Breast epithelium (tissue), 4 donors: ENCODE measurements at places on chromosomes 6 and 20.

GRCh38 chr6:6997263-6998193 lies 110.2 kb upstream of the RREB1 start:
- DNase-seq = no peak

GRCh38 chr6:143642403-143642802 lies 35.4 kb upstream of the PHACTR2 start:
- no peak for DNase-seq

DNA sequence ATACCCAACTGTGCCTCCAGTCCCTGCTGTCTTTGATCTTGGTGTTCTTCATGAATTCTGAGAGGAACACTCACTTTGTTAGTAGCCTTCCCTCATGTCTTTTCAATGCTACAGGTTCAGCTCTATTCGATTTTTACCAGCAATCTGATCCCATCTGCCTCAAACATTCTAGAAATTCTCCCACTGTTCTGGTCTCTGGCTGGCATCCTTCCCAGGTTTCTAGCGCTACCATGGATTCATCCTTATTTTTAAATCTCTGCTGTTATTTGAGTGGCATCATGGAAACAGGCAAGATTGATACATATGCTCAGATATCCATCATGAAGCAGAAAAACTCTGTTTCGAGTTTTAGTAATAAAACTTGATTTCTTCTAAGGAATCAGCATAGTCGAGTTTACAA lies 94.8 kb downstream of the GRM1 start:
- no peak for DNase-seq

- no peak for DNase-seq
These were observed 9.5 kb downstream of the C20orf202 start for GRCh38 chr20:1212607-1213396.

- DNase-seq = no peak
These were observed 61.3 kb downstream of the ZDHHC14 start for GRCh38 chr6:157442291-157442690.

DNA sequence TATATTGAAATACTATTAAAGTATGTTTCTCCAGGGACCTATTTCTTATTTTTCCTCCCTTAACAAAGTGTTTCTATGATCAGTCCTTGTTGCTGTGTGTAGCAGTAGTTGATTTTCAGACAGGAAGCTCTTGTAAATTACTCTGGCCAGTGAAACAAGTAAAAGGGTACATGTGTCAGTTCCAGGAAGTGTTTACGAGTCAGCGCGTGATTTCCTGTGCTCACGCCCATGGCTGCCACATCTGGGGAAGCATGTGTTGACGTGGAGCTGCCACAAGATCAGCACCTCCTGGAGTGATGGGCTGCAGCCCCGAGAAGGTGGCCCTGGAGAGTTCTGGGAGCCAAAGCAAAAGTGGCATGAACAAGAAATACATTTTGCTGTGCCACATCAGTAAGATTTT lies 38.6 kb upstream of the GGTLC1 start:
- DNase-seq = peak; percentile 33

DNA sequence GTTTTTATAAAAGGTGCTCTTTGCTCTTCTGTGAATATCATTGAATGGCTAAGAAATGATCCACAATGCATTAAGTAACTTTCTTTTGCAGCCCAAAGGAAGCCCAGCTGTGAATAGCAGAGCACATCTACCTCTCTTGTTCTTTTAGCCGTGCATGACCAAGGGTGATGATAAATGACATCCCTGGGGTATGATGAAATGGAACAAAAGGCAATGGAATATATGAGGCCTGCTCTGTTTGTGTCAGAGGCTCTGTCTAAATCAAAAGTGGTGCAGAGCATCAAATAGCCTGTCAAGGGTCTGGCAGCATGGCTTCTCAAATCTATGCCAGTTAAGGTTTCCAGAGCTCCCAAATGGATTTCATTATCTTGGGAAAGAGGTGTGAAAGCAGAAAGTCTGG lies 362.6 kb upstream of the RNF217 start:
- DNase-seq = no peak

- no peak for DNase-seq
These were observed 2.0 kb downstream of the ATXN1 start for GRCh38 chr6:16759181-16759645.

DNA sequence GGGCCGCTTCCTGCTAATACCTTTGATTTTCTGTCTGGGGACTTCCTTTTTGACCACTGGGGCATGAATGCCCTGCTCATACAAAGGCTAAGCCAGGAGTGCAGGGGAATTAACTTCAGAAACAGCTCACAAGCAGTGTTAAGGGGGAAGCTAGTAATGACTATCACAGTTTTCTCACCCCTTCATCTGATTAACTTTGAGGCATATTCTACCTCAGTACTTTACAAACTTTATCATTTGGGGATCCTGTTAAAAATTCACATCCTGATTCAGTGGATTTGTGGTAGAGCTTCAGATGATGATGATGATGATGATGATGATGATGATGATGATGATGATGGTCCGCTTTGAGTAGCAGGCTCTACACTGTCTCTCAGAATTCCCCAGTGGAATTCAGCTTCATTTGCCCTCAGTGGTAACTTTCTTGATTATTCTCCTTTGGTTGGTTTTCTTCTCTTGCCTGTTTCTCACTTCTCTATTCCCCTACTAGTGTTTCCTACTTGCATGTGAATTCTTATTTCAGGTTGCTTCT lies 78.4 kb upstream of the TMEM170B start:
- no peak for DNase-seq

DNA sequence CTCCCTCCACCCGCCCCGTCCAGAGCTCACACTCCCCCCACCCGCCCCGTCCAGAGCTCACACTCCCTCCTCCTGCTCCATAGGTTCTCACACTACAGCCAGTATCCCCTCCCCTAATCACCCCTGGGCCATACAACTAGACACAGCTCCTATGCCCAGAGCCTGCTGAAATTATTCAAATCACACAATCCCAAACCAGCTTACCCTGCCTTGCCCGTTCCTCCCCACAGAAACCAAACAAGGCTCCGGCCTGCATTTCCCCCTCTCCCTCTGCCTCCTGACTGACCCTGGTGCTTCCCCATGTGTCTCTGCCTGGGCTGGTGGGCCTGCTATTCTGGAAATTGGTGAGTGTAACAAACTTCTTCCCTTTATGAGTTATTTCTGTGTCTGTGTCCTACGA lies 18.6 kb downstream of the SLC2A4RG start:
- DNase-seq = no peak

DNA sequence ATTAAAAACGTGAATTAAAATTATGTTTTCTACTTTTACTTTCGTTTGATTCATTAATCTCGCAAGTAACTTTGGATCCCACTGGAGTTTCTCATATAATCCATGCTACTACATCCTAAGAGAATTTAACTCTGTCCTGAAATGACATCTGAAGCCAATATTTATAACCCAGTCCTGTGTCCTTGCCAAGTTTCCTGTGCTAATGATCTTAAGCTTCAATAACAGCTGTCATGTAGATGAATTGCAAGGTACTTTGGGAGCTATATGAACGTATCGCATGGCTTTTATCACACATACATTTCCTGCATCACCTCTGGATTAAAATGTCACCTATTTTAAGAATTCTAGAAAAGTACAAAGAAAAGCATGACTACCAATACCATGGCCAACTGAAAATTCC lies 833.8 kb upstream of the CITED2 start:
- no peak for DNase-seq

- no peak for DNase-seq
These were observed 27.9 kb upstream of the DSP start for GRCh38 chr6:7513529-7513928.

- no peak for DNase-seq
These were observed 75.5 kb upstream of the CD2AP start for GRCh38 chr6:47402081-47402480.

- DNase-seq = no peak
These were observed 60.5 kb downstream of the CD164 start for GRCh38 chr6:109321752-109322151.

DNA sequence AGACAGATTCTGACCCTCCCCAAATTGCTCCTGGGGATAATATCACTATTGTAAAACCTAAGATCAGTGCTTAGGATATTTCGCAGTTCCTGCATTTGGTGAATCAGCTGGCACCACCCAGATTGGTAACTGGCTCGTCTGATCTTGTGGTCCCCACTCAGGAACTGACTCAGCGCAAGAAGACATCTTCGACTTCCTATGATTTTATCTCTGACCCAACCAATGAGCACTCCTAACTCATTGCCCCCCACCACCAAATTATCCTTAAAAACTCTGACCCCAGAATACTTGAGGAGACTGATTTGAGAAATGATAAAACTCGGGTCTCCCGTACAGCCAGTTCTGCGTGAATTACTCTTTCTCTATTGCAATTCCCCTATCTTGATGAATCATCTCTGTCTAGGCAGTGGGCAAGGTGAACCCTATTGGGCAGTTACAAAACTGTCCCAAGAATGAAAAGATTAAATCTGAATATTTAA lies 55.7 kb upstream of the PRND start:
- no peak for DNase-seq

DNA sequence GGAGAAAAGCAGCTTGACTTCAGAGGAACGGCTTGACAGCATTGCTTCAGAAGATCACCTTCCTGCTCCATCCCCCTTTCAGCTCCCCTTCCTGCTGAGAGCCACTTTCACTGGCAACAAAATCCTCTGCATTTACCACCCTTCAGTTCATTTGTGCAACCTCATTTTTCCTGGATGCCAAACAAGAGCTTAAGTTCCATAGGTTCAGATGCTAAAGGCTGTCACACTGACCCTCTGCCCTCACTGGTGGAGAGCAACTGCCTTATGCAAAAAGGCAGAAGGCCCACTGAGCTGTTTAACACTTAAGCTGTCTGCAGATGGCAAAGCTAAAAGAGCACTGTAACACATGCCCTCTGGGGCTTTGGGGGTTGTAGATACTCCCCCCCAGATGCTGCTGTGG lies 131.2 kb upstream of the SPACA1 start:
- DNase-seq = no peak
